HCEC 1CT (cell line): ENCODE measurements at places on chromosomes 3 and 15.

DNA sequence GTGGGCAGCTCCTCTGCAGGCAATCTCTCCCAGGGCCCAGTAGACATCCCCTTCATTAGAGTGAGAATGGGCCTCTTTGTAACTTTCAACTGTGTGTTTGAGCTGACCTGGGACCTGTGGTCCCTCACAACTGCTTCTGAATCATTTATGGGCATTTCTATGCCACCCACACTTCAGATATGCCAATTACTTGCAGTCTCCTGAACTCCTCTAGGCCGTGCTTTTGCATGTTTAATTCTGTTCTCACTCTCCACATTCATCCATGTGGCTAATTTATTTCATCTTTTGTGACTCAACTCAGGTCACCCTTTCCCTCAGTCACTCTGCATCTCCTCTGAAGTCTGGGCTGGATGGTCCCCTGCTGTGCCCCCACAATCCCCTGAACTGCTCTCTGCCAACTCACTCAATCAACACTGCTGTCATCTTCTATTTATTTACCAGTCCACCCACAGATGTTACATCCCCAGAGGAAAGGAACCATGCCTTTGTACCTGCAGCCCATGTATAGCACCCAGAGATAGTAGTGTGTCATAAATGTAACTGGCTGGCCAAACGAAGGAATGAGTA, 364.7 kb downstream of the EPHB1 start:
- DNase-seq = no peak

DNA sequence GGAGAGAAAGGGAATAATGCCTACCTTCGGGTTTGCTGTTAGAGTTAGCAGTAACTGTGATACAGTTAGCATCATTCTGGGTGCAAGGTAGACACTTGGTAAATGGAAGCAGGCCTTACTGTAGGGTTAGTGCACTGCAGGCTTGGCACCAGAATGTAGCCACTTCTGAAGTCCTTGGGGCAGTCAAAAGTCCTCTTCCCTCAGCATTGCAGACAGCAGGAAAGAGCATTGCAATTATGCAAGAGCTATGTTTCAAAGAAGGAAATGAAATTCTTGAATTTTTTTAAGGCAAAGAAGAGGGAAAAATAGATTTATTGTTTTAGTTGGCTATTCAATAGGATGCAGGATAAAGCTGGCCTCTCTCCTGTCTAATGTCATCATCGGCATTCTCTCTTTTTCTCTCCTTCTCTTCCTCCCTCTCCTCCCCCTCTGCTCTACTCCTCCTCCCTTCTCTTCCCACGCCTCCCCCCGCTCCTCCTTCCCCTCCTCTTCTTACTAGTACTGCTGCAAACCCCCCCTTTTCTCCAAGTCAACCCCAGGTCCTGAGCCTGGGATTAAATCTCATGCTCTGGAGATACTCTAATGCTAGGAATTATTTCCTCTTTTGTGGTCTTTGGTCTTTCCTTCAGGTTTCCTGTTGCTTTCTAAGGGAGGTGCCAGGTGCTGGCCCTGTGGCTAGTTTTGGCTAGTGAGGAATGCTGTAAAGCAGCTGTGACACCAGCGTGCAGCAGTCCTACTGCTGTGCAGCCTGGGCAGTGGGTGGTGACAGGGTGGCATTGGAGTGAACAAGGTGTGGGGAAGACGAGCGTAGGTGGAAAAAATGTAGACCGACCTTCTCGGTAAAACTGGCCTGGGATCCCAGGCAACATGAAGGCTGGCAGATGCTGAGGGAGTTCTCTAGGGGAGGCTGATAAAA, 21.7 kb downstream of the EEFSEC start:
- no peak for DNase-seq

DNA sequence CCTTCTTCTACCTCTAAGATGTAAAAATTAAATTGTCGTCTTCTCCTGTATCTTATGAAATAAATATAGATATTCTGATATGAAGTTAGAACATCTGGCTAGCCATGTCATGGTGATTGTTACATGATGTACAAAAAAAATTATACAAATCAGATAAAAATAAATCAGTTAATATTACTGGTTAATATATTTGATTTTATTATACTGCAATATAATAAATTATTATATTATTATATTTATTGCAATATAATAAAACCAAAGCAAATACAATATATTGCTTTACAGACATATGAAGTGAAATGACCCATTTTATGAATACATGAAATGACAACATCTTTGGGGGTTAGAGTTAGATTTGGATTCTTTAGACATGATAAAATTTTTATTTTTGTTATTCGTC, 72.3 kb upstream of the NAALADL2 start:
- DNase-seq = no peak

DNA sequence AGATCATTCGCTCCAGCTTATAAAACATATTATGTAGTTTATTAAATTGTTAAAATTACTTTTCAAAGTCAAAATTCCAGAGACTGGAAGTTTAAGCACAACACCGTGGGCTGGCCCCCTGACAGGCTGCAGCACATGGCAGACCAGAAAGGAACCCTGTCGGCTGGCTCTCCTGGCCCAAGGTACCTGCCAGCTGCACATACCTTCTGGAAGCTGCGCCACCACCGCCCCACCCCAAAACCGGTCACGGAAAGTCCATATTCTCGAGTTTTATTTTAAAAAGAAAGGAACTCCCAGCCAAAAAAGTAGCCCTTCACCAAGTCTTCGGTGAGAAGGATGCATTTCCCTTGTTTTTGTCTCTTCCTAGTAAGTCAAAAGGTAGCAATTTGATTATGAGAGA, 94.6 kb downstream of the FOXP1 start:
- no peak for DNase-seq

- no peak for DNase-seq
These were observed 364.6 kb downstream of the SHQ1 start for GRCh38 chr3:72483554-72484104.

GRCh38 chr15:66651913-66652642, 50.0 kb upstream of the SMAD6 start:
- no peak for DNase-seq

DNA sequence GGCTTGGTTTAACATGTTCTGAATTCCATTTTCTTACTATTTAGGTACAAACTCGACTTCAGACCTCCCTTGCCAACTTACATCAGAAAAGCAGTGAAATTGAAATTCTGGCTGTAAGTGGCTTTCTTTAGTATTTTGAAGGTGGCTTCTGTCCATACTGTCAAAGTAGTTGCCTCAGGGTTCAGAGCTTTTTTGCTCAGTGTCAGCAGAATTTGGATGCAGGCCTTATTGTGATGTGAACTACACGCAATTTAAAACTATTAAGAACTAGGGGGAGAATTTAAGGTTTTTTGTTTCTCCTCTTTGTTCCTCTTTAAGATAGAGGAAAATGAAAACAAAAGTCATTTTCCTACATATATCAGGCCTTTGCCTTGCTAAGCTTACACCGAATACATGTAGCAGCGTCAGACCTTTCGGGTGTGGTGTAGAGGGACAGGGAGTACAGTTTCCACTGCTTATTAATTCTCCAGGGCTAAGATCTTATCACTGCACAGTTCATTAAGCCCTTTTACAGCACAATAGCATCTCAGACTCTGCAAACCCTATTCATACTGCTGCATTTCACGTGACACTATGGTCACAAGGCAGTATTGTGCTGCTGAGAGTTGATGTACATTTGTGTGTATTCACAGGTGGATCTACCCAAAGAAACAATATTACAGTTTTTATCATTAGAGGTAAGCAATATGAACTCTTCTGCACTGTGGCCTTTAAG, 6.7 kb downstream of the SRP14 start:
- DNase-seq = no peak

DNA sequence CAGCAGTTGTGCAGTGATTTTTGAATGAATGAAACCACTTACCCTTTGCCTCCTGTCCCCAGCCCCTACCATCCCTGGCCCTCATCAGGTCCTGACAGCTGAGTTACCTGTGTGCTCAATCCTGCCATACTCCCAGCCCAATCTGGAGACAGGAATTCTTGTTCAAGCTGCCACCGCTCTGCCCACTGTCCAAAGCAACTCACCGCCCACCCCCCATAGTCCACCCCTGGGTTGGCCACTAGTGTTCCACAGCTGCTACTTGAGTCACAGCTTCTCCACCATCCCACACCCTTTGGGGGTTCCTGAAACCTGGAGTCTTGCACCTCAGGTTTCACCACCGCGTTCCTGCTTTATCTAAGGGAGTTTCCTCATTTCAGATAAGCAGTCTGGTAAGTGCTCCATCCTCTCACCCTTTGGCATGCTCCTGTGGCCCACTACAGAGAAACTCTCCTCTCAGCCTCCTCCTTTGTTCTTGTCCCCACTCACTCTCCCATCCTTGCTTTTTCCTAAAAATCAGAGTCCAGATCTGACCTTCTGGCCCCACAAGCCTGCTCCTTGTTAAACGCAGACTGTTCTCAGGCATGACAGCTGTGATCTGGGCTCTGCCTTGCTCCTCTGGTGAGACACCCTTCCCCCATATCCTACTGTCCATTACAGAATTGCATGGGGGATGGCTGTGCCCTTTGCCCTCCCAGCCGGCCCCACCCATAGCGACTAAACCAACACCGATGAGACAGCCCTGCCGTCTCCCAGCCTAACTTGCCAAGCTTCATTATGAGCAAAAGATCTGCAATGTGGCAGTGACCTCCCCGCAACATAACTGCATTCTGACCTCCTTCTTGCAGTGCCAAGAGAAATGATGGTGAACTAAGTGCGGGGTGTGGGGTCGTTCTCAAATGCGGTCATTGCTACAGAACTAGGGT, 50.0 kb downstream of the CYP19A1 start:
- peak; percentile 33 for DNase-seq

- DNase-seq = no peak
These were observed 245.3 kb downstream of the MCTP2 start for GRCh38 chr15:94476686-94477085.

- DNase-seq = no peak
These were observed 7.3 kb downstream of the PRR23E start for GRCh38 chr3:127200086-127200691.

DNA sequence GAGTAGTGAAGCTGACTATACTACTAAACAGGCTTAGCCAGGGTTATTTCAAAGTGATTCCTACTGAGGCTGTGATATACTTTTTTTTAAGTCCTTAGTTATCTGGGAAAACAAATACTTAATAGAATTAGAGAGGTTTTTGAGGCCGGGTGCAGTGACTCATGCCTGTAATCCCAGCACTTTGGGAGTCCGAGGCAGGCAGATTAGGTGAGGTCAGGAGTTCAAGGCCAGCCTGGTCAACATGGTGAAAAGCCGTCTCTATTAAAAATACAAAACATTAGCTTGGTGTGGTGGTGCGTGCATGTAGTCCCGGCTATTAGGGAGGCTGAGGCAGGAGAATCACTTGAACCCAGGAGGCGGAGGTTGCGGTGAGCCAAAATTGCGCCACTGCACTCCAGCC, 34.2 kb downstream of the PRTG start:
- no peak for DNase-seq

GRCh38 chr3:105233010-105233409, 133.7 kb upstream of the ALCAM start:
- no peak for DNase-seq

- no peak for DNase-seq
These were observed 45.7 kb downstream of the POC1A start for GRCh38 chr3:52108302-52109232.

DNA sequence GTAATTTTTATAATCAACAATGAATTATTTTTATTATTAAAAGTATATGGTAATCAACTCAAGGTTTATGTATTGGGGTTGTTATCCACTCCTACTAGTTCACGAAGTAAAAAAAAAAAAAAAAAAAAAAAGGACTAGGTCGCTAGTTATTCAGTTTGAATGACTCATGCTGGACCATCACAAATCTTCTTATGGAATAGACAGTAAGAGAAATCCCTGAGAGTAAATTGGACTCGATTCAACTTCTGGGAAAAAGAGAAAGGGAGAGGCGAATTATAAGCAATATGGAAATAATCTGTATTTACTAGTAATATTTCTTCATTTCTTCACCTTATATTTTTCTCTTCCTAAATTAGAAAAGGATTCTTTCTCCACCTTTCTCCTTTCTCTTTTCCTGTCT, 2.0 kb downstream of the MYEF2 start:
- no peak for DNase-seq

DNA sequence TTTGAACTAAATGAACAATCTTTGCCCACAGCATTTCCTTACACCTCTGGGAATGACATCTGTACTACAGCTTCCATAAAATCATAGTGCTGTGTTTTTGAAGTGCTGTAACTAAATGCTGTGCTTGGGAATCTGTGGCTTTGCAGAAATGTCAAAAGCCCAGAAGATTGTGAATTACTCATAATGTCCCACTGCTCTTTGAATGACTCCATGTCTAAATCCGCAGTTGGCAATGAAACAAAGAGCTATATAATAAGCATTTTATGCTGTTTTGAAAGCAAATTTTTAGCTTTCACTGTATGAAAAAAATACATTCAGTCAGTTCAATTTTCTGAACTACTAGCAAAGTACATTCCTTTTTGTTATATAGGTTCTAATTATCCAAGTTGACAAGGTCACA, 88.6 kb upstream of the ADAMTS17 start:
- DNase-seq = no peak

GRCh38 chr15:45064386-45064785, 41.4 kb downstream of the SORD start:
- DNase-seq = no peak

- peak; percentile 59 for DNase-seq
These were observed at the start of gene IL17RD for GRCh38 chr3:57164657-57165573. Gene IL17RD (minus strand): TSS chr3:57165353. CDS start chr3:57165286, 67 bp downstream.

- DNase-seq = no peak
These were observed 27.6 kb downstream of the TBC1D23 start for GRCh38 chr3:100288288-100288894.

- DNase-seq = peak; percentile 57
These were observed 34.8 kb upstream of the RAB6B start for GRCh38 chr3:133930341-133930933.

DNA sequence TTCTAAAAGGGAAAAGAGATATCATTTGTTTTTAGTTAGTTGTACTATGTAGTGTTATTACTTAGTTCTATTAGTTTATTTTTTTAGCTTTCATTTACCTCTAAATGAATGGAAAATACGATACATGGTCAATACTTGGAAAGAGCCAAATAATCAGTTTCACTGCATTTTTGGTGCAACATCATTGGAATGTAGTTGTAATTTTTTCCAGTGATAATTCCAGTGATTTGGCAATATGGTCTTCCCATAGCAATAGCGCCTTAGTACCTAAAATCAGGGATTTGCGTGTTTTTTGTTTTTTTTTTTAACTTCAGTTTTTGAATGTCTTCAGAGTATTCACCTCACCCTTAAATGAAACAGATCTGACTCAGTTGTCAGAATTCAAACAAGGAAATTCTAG, 41.8 kb downstream of the RAB8B start:
- no peak for DNase-seq

GRCh38 chr3:106302451-106303221, 433.8 kb upstream of the CBLB start:
- no peak for DNase-seq

GRCh38 chr15:62254137-62254934, 89.3 kb upstream of the C2CD4B start:
- peak; percentile 26 for DNase-seq

GRCh38 chr3:83622526-83622925, 1336.3 kb upstream of the CADM2 start:
- no peak for DNase-seq

GRCh38 chr15:34753236-34753894, 1.4 kb downstream of the GJD2 start:
- DNase-seq = peak; percentile 45
